ENCODE measurements at places on chromosomes 12 and 14. TPM values are rescaled to one million over a fixed set of nuclear protein-coding genes. Genes with fewer than 3 reads are reported as not detected.

Gene CSRNP2
- total RNA-seq: 22.2 TPM

Gene PTPN6
- total RNA-seq: 25.0 TPM

Gene DDN
- 0.10 TPM for total RNA-seq

Gene SPRING1
- total RNA-seq: 51.8 TPM

Gene NDRG2
- total RNA-seq: 33.5 TPM

Gene PRB2
- total RNA-seq: not detected

Gene ZC2HC1C
- total RNA-seq: 2.7 TPM

Gene RPL36AL
- total RNA-seq: 167 TPM

Gene EML1
- total RNA-seq: 19.1 TPM

Gene CEBPE
- 0.44 TPM for total RNA-seq

Gene NPAS3
- 4.3 TPM for total RNA-seq

Gene C12orf50
- total RNA-seq: not detected

Gene SMCO3
- not detected for total RNA-seq

Gene TRHDE
- 3.5 TPM for total RNA-seq

Gene TMEM229B
- total RNA-seq: 0.07 TPM

Gene SMCO2
- not detected for total RNA-seq

Gene PHETA1
- 10.1 TPM for total RNA-seq

Gene KRT4
- total RNA-seq: not detected

Gene PTPRO
- total RNA-seq: not detected

Gene KLHDC2
- total RNA-seq: 102 TPM

Gene LTA4H
- total RNA-seq: 134 TPM

Gene CSRP2
- 99.2 TPM for total RNA-seq

Gene ANO4
- total RNA-seq: 1.3 TPM

Gene IKZF4
- total RNA-seq: 1.5 TPM

Gene LRFN5
- 7.5 TPM for total RNA-seq

Gene LGALS3
- total RNA-seq: 0.18 TPM

Gene MANSC1
- 0.94 TPM for total RNA-seq

Gene PLEK2
- not detected for total RNA-seq

Measured in H7 (cell line).